GM23248 (cell line): ENCODE measurements at places on chromosomes 1 and 21. TPM values are rescaled to one million over a fixed set of nuclear protein-coding genes. Genes with fewer than 3 reads are reported as not detected.

DNA sequence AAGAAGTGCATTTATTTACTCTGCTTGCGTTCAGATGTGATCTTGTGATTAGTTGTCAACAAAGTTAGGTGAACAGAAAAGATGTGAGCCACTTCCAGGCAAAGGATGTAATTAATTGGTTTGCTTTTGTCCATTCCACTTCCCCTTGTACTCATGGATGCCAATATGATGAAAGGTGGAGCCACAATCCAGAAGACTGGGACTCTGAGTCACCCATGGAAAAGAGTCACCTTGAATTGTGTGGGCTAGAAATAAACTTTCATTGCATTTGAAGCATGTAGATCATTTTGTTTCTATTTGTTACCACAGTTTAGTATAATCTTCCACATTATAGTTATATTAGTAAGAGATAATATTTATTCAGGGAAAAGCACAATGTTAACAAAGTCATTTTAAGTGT is 684.2 kb downstream of the LTN1 start:
- H3K27me3 ChIP-seq: no peaks in the 10 kb centered on the region
- DNase-seq: peak; percentile 62
- H3K27ac ChIP-seq: no peak overlapping the region
- H3K4me3 ChIP-seq: no peak overlapping the region
- H3K36me3 ChIP-seq: no peaks in the 10 kb centered on the region
- H3K4me1 ChIP-seq: peaks cover 13% of the 10 kb centered on the region

- H3K27ac ChIP-seq: no peak overlapping the region
- H3K4me1 ChIP-seq: no peaks in the 10 kb centered on the region
These were observed 179.9 kb upstream of the ZNF644 start for GRCh38 chr1:91201694-91202093.

- no peak for DNase-seq
- no peaks in the 10 kb centered on the region for H3K27me3 ChIP-seq
- no peaks in the 10 kb centered on the region for H3K36me3 ChIP-seq
- peaks cover 13% of the 10 kb centered on the region; the same call in 1 of the 2 replicates for H3K4me1 ChIP-seq
- H3K27ac ChIP-seq: no peak overlapping the region
These were observed 27.6 kb downstream of the S100A10 start for GRCh38 chr1:151966061-151966460.

DNA sequence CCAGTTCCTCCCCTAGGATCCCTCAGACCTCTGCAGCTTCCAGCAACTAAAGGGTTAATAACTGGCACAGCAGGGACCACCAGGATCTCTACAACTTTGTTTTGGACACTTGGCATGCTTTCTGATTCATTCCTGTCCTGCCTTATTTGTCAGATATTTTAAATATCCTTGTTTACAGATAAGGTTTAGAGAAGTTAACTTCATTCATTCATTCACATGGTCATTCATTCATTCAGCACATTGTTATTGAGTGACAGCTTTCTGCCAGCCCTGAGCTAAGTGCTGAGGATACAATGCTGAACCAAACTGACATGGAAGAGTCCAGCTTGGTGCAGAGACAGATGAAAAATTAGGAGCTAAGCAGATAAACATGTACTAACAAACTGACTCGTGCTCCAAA is 8.8 kb upstream of the PHC2 start:
- peaks cover 24% of the 10 kb centered on the region for H3K4me1 ChIP-seq
- no peak for DNase-seq
- H3K27me3 ChIP-seq: no peaks in the 10 kb centered on the region
- H3K4me3 ChIP-seq: no peak overlapping the region

DNA sequence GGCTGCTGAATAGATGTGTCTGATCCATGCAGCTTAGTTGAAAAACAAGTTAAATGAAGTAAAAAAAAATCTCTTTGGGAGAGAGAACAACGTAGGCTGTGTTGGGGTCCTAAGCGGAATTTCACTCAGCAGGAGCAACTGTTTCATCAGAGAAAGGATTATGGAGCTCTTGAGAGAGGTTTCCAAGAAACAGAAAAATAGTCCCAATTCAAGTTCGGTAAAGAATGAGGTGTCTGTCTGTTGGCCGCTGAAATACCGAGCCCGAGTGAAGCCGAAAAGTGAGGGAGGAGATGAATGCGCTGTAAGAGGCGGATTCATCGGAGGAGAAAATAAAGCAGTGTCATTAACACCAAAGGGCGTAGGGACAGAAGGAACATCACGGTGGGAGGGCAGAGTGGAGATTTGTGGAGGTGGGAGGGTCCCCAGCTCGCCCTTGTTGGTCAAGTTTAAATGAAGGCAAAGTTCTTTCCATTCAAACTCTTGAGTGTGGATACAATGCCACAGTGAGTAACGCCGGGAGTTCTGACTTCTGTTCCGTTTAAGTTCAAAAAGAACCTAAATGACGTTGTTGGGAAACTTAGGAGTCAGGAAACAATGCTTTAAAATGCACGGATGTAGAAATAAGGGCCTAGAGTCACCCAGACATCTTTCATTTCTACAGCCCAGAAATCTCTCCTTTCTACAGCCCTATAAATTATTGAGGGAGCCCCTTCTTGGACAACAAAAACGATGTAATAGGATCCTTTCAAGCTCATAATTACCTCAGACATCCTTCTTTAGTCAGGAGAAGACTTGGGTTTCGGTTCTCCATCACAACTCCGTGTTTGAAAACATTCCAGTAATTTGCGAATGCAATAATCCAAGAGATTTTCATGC is 15.6 kb upstream of the SLC45A1 start:
- H3K27me3 ChIP-seq: no peaks in the 10 kb centered on the region
- H3K27ac ChIP-seq: no peak overlapping the region
- H3K36me3 ChIP-seq: no peaks in the 10 kb centered on the region
- DNase-seq: no peak

- H3K27ac ChIP-seq: no peak overlapping the region
- H3K4me1 ChIP-seq: peaks cover 14% of the 10 kb centered on the region
These were observed 210.5 kb downstream of the MATN1 start for GRCh38 chr1:30512914-30513265.

GRCh38 chr21:27838573-27838972 is 871.7 kb upstream of the ADAMTS5 start:
- no peaks in the 10 kb centered on the region for H3K4me1 ChIP-seq
- DNase-seq: no peak
- no peak overlapping the region for H3K4me3 ChIP-seq
- no peak overlapping the region for H3K27ac ChIP-seq

GRCh38 chr1:23836037-23836436 is 10.8 kb upstream of the HMGCL start:
- H3K4me1 ChIP-seq: peaks cover 4% of the 10 kb centered on the region; the same call in 1 of the 2 replicates
- DNase-seq: no peak
- no peak overlapping the region for H3K27ac ChIP-seq
- no peaks in the 10 kb centered on the region for H3K27me3 ChIP-seq

- H3K4me3 ChIP-seq: peak overlapping the region; percentile 63
- H3K27ac ChIP-seq: no peak overlapping the region
- peaks cover 24% of the 10 kb centered on the region for H3K27me3 ChIP-seq
- no peaks in the 10 kb centered on the region for H3K4me1 ChIP-seq
- no peaks in the 10 kb centered on the region for H3K36me3 ChIP-seq
These were observed 15.0 kb downstream of the HLX start for GRCh38 chr1:220894025-220894923.

- peak; percentile 40 for DNase-seq
- H3K4me3 ChIP-seq: peak within 1 kb of the TSS; percentile 52
- H3K27ac ChIP-seq: no peak within 1 kb of the TSS; the same call in 1 of the 2 replicates
- H3K4me1 ChIP-seq: peaks cover 15% of the 10 kb centered on the region
- H3K27me3 ChIP-seq: no peaks in the 10 kb centered on the region
- H3K36me3 ChIP-seq: no peaks in the 10 kb centered on the region
These were observed at the start of gene CTSS for GRCh38 chr1:150765296-150765976. Gene CTSS (minus strand): TSS chr1:150765778. CDS start chr1:150764763, 1,015 bp downstream.

- peaks cover 4% of the 10 kb centered on the region; the same call in 1 of the 2 replicates for H3K27me3 ChIP-seq
- DNase-seq: no peak
- no peaks in the 10 kb centered on the region for H3K4me1 ChIP-seq
- no peak overlapping the region for H3K4me3 ChIP-seq
- H3K27ac ChIP-seq: no peak overlapping the region
- H3K36me3 ChIP-seq: no peaks in the 10 kb centered on the region
These were observed 365.9 kb downstream of the PTPRU start for GRCh38 chr1:29602203-29602602.

The UBE2U gene
- total RNA-seq: not detected in 2 replicates

The LRRC53 gene
- not detected in 2 replicates for total RNA-seq

The NTNG1 gene
- total RNA-seq: 14.4 and 14.7 TPM in 2 replicates

The ESPN gene
- total RNA-seq: not detected in 2 replicates

The LY9 gene
- total RNA-seq: not detected in 2 replicates

The CYP4A22 gene
- total RNA-seq: not detected in 2 replicates

The AP4B1 gene
- total RNA-seq: 12.9 and 16.1 TPM in 2 replicates
